H54 (cell line): ENCODE measurements at places on chromosomes 1 and 21.

- DNase-seq: no peak
These were observed 125.1 kb upstream of the KCND3 start for GRCh38 chr1:112114540-112114939.

DNA sequence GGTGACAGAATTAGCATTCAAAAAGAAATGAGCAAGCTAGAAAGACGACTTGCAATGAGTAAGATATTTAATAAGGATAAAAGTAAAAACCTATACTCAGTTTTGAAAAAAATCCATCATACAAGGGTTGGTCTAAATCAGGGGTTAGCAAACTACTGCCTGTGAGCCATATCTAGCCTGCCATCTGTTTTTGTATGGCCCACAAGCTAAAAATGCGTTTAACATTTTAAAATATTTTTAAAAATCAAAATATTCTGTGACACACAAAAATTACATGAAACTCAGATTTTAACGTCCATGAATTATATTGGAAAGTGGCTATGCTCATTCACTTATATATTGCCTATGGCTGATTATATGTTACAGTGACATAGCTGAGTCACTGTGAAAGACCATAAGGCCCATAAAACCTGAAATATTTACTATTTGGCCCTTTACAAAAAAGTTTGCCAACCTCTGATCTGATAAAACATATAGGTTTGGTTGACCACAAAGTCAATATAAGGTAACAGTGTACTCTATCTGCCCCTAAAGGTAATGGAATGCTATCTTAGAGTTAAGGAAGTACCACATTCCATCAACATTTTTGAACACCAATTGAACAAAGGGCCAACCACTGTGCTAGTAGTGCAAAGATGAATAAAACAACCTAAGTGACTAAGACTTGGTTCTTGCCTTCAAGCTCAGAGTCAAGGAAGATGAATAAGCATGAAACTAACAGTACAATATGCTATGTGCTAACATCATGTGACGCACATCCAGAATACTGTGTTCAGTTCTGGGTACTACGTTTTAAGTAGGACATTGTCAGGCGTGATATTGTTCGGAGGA is 3.2 kb downstream of the IFT25 start:
- no peak for DNase-seq

DNA sequence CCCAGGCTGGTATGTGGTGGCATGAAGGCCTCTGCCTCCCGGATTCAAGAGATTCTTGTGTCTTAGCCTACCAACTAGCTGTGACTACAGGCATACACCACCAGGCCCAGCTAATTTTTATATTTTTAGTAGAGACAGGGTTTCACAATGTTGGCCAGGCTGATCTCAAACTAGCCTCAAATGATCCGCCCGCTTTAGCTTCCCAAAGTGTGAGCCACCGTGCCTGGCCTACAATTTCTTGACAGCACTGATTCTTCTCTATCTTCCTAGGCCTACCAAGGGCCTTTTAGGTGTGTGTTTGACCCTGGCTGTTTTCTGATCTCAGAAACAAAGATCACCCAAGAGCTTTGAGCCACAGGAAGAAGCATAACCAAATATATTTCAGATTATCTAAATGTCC is 540.8 kb upstream of the ADAMTS5 start:
- DNase-seq: no peak

DNA sequence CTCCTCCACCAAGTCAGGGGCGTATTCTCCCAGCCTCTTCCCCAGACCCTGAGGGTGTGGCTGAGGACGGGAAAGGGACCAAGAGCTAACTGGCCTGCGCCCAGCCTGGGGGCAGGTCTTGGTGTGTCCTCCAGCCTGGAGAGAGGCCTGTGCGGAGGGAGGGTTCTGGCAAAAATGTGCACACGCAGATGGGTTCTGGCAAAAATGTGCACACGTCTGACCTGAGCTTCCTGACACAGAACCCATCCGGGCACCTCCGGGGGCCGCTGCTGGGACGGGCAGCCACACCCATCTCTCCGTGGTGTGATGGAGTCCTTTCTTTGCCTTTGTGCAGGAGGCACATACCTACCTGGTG is 23.1 kb upstream of the PKP1 start:
- no peak for DNase-seq

GRCh38 chr1:78126506-78126905 is 80.7 kb downstream of the GIPC2 start:
- no peak for DNase-seq

GRCh38 chr1:36776948-36777831 is 257.1 kb downstream of the GRIK3 start:
- no peak for DNase-seq

DNA sequence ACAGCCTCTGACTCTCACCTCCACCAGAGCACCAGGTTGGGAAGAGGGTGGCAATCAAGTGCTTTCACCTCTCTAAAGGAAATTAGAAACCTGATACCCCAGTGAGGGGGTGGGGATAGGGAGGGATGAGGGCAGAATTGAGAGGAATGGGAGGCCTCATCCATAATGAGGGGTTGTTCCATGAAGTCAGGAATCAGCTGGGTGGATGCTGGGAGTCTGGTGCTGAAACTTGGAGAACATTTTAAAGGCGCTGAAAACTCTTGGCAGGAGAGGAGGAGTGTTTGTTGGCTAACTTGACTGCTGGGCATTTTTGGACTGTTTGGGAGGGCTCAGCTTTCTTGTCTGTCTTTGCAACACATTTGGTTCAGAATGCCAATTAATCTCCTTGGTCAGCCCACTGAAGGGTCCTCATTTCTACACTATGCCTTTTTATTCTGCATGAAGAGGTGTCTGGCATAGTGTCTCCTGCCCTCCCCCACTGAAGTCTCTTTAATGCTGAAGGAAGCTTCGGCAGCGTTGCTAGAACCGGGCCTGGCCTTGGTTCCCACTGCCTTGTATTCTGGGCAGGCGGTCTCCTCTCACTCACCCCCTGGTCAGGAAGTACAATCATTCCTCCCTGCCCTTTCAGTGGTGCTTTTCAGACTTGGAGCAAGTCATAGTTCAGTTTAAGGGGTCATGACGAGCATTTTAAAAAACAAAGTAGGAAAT is 2.2 kb downstream of the PHGDH start:
- DNase-seq: no peak

DNA sequence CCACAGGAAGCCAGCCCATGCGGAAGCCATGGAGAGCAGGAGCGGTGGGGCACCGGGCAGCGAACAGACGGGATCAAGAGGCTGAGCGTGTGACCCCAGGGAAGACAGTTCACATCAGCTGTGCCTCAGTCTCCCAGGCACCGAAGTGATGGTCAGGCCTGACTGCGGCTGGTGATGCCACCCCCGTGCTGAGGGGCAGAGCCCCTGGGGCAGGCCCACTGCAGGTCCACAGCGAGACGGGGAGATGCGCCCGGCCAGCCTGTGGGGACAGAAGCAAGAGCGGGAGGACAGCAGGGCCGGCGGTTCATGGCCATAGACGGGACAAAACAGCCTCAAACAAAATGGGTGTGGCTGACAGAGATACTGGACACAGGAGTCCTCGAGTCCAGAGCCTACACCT is 93.8 kb downstream of the RIPK4 start:
- DNase-seq: no peak

- no peak for DNase-seq
These were observed at the start of gene C1orf167 for GRCh38 chr1:11761988-11762406. TSS of gene C1orf167 (plus strand) at chr1:11762193. CDS start at chr1:11764401, 2,208 bp downstream.

- DNase-seq: peak; percentile 96
These were observed 1.4 kb downstream of the KIF26B start for GRCh38 chr1:245156041-245156735.

DNA sequence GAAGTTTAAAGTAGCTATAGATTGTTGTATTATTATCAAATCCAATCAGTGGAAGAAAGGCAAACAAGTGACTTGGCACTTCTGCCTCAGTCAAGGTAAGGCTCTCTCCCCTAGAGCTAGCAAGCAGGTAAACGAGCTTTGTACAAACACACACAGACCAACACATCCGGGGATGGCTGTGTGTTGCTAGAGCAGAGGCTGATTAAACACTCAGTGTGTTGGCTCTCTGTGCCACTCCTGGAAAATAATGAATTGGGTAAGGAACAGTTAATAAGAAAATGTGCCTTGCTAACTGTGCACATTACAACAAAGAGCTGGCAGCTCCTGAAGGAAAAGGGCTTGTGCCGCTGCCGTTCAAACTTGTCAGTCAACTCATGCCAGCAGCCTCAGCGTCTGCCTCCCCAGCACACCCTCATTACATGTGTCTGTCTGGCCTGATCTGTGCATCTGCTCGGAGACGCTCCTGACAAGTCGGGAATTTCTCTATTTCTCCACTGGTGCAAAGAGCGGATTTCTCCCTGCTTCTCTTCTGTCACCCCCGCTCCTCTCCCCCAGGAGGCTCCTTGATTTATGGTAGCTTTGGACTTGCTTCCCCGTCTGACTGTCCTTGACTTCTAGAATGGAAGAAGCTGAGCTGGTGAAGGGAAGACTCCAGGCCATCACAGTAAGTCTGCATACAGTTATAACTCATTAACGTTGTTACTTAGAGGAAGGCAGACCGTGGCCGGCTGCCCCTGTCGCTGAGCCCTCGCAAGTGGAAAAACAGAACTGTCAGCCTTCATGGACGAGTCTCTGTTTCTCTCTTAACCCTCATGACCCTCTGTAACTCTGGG is at the start of gene PALMD:
PALMD (plus strand) TSS at position 415 of the 833 bp plus-strand sequence; CDS start at position 620, 205 bp downstream.
- DNase-seq: no peak

DNA sequence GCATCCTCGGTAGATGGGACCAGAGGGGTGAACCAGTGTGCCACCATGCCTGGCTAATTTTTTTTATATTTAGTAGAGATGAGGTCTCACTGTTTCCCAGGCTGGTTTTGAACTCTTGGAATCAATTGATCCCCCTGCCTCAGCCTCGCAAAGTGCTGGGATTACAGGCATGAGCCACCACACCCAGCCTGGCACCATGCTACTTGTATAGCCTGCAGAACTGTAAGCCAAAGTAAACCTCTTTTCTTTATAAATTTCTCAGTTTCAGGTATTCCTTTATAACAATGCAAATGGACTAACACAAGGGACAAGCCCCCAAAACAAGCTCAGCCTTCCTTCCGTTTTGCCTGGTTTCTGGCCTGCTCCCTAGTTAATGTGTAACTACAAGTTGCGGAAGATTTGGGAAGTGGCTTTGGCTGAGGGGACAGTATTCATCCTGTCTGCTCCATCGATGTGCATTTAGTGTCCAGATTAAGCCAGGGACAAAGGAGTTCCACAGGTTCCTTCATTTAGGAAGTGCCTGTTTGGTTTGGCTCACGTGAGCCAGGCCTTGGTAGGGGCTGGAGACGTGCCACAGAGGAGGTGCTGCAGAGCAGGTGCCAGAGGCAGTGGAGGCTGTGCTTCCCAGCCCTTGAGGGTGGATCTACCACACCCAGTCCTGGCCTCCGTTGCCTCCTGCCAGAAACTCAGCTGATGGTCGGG is 4.4 kb downstream of the AVPR1B start:
- no peak for DNase-seq

DNA sequence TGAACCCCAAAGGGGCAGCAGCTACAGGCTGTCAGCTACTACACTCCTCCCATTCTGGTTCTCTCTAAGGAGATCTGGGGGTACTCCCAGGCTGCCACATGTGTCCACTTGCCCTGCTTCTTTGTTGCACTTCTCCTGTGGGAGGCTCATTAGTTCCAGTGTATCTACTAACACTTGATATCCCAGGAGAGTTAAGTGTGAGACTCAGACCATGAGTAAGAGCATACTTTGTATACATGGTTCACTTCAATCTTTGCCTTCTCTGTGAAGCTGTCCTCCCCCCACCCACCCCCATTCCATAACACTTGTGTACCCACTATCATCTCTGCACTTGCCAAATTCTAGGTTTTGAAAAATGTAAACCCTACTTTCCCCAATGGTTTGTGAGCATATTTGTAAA is 34.9 kb upstream of the GADD45A start:
- DNase-seq: no peak
